NCI-H2081 treated with DMSO at 0.1 percent for 48 hours (cell line): ENCODE measurements at places on chromosomes 3 and 15.

DNA sequence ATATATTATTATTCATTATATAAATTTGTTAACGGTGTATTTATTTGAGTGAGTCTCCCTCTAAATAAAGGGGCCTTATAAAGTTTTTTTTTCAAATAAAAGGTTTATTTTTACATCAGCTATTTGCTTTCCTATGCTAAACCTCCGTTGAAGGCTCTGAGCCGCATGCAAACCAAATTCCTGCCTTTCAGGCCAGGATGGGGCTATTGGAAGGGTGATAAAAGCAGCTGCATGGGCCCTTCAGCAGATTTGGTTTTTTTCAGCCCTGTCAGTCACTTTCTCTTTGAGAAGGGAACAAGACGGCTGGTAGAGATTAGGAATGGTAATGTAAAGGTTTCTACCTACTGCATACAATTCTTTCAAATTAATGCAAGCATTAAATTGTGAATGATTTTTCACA, 244.2 kb downstream of the WNT5A start:
- DNase-seq: no peak

DNA sequence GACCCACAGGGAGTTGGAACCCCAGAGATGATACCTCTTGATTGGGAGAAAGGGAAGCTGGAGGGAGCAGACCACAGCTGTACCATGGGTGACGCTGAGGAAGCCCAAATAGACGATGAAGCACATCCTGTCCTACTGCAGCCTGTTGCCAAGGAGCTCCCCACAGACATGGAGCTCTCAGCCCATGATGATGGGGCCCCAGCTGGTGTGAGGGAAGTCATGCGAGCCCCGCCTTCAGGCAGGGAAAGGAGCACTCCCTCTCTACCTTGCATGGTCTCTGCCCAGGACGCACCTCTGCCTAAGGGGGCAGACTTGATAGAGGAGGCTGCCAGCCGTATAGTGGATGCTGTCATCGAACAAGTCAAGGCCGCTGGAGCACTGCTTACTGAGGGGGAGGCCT, 201.1 kb downstream of the AKAP13 start:
- no peak for DNase-seq

- peak; percentile 16 for DNase-seq
Observed at GRCh38 chr3:72657666-72658065, 190.6 kb downstream of the SHQ1 start.

DNA sequence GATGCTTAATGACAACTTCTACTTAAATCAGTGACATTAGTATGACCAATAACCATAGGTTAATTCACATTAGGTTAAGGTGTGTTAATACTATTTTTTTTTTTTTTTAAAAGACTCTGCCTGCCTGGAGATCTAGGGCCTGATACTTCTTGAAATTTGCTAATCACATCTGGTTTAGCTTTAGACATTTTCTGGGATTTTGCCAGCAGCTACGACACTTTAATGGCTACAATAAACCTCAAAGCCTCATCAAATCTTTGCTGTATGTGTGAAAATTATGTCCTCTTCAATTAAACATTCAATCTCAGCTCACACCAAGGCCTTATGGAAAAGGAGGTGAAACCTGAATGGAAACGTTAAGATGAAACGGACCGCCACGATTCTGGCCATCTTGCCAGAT, 167.9 kb downstream of the GREM1 start:
- no peak for DNase-seq

DNA sequence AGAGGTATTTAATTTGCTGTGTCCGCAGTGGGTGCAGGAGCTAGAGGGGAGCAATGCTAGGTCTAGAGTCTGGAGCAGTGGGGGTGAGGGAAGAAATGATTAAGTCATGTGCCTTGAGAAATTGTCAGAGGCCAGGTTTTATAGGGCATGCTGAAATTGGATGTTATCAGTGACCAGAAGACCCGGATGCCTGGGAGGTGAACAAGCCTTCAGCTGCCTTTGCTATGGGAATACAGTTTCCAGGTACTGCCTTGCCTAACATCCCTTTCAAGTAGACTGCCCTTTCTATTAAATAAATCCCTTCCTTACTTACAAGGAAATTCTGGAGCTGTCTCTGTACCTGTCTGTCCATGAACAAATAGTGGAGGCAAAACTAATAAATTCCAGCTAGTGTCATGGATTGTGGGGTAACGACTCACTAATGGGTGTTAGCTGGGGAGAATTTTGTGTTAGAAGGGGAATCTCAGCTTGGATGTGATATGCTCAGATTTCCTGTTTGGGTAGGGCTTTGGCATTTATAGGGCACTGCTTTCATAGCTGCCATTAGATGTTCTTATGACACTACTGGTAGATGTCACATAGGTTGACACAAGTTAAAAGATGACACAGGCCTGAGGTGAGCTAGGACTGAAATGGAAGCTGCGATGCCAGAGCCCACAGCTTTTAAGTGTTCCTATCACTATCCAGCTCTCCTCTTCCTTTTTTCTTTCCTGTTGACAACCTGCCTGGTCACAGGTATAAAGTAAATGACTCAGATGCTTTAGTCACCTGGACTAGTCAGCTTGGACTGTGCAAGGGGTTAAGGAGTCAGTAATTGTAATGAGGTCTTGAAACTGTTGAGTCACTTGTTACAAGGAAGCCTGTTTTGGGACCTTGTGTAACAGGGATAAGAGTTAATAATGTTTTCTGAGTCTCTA, 21.3 kb downstream of the CHD2 start:
- no peak for DNase-seq

DNA sequence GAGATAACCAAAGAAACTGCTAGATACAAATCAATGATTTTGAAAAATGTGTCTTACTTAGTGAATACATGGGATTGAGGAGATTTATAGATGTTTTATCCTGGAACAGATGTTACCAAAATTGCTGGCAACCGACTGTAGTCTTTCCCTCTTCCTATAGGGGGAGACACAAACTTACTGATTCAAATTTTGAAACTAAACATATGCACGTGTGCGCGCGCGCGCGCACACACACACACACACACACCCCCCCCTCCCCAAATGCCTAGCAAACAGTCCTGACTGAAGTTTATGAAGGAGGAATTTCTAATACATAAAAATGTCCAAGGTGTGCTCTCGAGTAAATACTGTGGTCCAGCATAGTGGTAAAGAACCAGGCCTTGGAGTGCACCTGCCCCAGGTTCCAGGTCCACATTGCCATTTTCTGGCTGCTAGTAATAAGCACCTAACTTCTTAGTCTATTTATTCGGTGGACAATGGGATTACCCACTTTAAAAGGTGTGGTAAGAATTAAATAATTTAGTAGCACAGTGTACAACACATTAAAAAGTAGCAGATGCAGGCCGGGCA, 18.5 kb upstream of the C3orf62 start:
- DNase-seq: no peak

GRCh38 chr15:67899596-67900283, 59.9 kb upstream of the RNU6-1 start:
- no peak for DNase-seq

DNA sequence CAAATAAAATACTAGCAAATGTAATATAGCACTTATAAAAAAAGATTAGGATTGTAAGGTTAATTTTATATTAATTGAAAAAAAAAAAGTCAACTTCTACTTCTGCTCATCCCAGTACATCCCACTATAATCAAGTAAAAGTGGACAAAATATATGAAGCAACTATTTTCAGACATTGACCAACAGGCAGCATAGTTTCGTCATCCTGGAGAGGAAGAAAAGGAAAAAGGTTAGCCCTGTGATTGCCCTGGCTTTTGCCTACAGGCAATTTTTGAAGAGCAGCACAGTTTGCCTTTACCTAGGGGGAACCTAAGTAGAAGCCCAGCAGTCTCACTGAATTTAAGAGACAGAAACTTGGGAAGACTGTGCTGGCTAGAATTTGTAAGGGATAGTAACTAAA, 52.2 kb upstream of the ACTC1 start:
- no peak for DNase-seq
